CD8-positive, alpha-beta memory T cell (primary cell): ENCODE measurements at places on chromosomes 3 and 15. TPM values are rescaled to one million over a fixed set of nuclear protein-coding genes. Genes with fewer than 3 reads are reported as not detected.

DNA sequence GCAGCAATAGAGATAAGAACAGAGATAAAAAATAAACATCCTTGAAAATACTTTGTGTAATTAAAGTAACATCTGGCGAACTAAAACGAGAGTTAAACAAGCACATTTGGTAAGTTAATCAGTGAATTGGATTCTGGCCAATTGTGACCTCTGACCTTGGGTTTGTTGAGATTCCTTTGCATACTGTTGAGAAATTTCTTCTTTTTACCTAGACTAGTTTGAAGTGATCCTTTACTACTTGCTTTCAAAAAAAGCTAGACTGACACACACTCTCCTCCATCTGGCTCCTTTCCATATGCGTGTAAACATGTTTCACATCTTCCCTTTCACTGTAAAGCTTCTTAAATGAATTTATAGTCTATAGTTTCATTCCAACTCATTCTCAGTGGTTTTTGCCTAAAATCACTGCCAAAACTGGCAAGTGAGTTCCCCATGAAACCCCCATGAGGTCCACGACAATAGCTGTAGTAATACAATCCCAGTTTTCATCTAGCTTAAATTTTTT lies 17.3 kb upstream of the GBE1 start:
- DNase-seq = no peak

The BFSP2 gene
- total RNA-seq = not detected

DNA sequence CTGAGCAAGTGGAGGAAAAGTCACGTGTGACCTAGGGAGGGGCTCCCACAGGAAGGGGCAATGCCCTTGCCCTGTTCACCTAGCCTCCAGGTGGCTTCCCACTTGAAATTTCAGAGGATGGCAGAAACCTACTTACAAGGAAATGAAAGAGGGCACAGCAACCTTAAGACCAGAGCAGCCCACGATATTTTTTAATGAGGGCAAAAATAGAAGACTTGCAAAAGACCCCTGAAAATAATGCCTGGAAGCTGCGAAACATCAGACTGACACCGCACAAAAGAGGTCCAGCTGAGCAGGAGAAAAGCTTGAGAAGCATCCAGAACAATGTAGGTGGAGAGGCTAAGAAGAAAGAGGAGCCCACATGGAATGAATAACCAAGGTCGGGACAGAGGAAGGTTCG lies 66.1 kb downstream of the KLF15 start:
- no peak for DNase-seq

GRCh38 chr3:12392101-12392878 lies 92.0 kb upstream of the TSEN2 start:
- no peak for DNase-seq

DNA sequence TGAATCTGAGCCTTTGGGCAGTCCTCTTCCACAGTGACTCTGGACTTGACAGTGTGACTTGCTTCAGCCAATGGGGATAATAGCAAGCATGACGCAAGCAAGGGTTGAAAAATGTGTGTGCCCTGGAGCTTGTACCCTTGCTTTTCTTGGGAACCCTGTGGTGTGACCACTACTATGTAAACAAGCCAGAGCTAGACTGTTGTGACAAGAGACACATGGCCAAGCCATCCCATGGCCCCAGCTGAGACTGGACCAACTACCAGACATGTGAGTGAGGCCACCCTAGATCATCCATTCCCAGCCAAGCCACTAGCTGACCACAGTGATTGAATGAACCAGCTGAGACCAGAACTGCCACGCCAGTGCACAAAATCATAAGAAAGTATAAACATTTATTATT lies 11.8 kb downstream of the MYO1E start:
- no peak for DNase-seq

DNA sequence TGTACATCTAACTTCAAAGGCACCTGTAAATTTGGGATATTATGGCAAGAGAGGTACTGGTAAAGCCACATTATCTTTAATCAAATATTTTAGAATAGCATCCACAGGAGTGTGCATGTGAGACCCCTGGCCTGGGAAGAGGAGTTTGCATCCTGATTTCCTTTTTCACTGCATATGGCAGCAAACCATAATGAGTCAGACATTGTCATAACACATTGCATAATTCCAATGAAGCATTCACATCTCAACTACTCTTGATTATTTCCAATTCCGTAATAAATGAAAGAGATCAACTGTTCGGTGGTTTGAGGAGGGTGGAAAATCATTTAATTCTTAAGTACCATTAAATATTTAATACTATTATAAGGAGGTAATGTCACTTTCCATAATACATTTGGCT lies 215.0 kb downstream of the MECOM start:
- DNase-seq = no peak

The FOXB1 gene
- total RNA-seq = 0.37 TPM

- no peak for DNase-seq
Measured at GRCh38 chr3:45887759-45888511, 1.6 kb downstream of the CCR9 start.

The GOLGA8F gene
- not detected for total RNA-seq

The ST6GAL1 gene
- 96.8 TPM for total RNA-seq

DNA sequence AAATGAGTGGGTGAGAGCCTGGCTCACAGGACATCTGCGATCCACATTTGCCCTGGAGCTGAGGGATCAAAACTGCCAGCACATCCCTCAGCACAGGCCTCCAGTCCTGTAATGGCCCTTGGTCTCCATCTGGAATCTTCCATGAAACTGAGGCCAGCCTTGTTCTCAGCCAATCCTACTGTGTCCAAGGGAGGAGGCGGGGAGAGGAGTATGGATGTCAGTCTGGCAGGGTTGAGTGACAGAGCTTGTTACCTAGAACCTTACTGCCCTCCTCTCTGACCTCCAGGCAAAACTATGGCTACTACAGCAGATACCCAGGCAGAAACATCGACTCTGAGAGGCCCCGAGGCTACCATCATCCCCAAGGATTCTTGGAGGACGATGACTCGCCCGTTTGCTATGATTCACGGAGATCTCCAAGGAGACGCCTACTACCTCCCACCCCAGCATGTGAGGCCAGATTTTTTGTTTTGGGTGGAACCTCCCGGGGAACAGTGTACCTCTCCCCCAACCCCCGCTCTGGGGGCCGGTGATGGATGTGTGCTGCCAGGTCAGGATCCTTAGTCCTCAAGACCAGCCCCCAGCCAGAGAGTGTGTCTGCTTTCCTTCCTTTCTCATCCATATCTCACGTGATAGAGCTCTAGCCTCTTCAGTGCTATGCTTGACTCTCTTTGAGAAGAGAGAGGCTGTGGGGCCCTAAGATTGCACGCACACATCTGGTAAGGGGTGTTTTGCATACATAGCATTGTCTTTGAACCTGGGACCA lies 41.3 kb downstream of the CHDH start:
- DNase-seq = no peak

DNA sequence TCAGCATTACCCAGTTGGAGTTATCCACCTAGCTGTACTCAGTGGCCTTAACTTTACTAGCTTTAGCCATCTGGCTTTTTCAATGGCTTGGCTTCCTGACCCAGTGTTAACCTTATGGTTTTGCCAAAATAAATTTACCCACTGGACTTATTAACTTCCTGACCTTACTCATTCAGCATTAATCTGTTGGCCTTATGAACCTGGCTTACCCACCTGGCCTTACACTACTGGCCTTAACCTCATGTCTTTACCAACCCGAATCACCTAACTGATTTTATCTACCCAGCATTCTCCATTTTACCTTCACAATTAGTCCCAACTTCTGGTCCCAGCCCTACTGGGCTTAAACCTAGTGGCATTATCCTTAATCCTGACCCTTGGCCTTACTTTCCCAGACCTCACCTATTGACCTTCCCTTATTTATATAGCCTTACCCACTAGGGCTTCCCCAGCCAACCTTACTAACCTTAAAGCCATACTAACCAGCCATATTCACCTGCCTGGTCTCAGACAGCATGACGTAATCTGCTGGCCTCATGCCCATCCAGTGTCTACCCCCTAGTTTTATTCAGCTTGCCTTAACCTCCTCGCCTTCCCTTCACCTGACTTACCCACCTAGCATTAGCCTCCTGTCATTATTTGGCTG lies 100.0 kb downstream of the IL12A start:
- no peak for DNase-seq

GRCh38 chr3:186001842-186002241 lies 64.0 kb upstream of the TRA2B start:
- DNase-seq = no peak

- no peak for DNase-seq
Measured at GRCh38 chr3:49422379-49423248, at the start of gene AMT. Gene AMT, minus strand, starts transcription at chr3:49422473. Its CDS starts 23 bp downstream, at chr3:49422450.

DNA sequence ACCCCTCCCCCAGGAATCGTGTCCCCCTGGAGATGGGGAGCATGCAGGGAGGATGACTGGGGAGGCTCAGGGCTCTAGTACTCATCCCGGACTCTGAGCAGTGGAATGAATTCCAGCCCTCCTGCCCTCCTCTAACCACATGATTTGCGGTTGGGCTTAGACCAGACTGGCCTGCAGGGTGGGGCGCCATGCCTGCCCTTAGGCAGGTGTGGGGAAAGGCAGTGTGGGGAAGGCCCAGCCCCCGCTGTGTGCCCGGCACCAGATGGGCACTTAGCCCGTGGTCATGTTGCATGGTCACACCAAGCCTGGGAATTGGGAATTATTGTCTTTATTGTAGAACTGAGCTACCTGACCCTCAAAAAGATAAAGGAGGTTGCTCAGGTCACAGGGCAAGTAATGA lies 283.8 kb downstream of the TLE3 start:
- no peak for DNase-seq

- no peak for DNase-seq
Measured at GRCh38 chr3:148379763-148380382, 317.8 kb upstream of the AGTR1 start.
